CD4-positive, alpha-beta T cell treated with Interleukin-1 beta for 1 hour (primary cell): ENCODE measurements at places on chromosomes 1 and 21.

DNA sequence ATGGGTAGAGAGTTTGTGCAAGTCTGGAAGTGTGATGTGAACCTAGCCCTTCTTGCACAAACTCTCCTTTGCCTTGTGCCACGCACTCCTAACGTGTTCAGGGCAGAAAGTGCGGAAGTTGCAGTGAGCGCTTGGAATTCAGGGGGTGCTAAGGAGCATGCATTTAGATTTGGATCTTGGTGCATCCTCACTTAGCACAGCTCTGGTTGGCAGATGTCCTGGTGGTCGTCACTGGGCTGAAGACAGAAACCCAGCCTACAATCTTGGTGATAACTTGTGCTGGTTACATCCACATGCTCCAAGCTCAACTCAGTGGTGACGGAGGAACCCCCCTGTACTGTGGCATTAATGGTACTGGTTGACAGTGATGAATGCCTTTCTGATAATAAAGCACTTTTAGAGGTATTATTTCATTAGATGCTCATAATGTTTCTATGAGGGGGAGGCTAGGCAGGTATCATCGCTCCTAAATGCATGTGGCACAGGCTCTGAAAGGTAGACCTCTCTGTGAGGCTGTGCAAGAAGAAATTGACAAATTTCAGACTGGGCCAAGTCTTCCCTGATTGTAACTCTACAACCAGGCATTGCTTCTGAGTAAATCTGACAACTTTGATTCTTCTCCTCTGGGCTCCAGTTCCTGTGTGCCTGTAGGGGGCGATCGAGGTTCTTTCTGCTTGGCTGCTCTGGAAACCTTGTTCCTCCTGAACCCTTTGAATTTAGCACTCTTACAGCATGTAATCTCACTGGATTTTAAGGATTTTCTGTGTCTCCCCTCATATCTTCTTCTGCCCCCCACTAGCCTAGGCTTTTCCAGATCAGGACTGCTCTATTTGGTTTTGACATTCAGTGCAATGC lies 40.6 kb downstream of the MAPKAPK2 start:
- DNase-seq = peak; percentile 54

DNA sequence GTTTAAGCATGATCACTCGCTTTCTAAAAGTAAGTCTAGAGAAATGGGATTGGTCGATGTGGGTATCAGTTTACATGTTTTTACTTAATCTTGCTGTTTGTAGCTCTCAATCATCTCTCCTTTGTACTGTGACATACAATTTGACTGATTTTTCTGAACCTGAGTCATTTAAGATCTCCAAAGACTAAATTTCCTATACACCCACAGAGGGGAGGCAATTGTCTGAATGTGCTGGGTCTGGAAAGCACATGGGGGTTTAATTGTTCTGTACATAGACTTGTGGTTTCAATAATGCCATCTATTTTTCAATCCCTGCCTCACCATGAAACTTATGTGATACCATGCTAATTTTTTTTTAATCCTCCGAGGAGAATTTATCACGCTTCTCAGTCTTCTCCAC lies 65.8 kb downstream of the USP25 start:
- DNase-seq = no peak

GRCh38 chr1:111127923-111128643 lies 11.8 kb downstream of the DRAM2 start:
- peak; percentile 19 for DNase-seq

DNA sequence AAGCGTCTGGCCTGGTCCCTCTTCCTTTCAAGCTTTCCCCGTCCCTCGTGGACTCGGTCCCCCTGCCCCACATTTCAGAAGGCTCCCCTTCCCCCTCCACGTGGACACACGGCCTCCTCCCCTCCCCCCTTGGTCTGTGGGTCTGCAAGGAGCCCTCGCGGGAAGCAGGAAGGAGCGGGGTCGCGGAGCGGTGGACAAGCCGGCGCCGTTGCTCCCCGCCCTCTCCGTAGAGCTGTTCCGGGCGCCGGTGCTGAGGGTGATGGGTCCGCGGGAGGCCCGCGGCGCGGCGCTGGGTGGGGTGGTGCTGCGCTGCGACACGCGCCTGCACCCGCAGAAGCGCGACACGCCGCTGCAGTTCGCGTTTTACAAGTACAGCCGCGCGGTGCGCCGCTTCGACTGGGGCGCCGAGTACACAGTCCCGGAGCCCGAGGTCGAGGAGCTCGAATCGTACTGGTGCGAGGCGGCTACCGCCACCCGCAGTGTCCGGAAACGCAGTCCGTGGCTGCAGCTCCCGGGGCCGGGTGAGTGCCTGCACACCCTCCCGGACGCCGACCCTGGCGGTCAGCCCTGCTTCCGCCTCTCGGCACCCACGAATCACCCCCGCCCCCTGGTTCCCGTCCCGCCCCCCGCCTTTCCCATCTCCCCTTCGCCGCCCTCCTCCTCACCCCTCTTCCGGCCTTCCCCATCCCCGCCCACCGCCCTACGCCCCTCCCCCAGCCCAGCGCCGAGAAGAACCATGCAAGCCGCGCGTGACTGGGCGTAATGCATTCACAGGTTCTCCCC lies 5.3 kb downstream of the FCRLB start:
- peak; percentile 70 for DNase-seq

DNA sequence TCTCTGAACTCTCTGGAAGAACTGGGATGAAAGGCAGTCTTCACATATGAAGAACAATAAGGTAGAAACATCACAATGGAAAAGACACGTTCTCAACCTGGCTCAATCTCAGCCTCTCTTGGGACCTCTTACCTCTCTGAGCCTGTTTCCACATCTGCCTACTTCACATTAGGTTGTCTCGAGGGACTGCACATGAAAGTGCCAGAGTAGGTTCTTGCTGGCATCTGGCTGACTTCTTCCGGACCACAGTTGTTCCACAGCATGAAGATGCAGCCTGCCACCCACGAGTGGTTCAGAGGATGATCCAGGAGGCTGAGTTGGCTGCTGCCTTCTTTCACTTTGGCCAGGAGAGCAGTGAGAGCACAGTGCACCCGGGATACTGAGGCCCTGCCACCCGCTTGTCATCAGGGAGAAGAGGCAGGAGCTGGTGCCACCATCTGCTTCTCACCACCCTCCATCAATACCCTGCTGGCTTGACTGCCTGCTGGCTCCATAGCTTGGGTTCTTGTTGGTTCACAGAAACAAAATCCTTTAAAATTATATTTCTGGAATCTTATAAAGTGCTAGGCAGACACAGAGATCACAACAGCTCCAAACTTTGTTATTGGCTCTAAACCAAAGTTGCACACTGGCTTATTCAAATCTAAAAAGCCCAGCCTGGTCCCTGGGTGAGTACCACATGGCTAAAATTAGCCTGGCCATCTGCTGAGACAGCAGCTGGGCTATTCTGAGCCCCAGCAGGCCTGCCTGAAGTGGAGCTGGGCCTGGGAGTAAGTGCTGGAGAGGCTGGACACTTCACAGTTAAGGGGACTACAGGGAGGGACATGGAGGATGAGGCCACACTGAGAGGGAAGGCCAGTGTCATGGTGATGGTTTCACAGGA lies 46.9 kb upstream of the LIN9 start:
- DNase-seq = no peak

GRCh38 chr1:24822887-24823286 lies 77.6 kb downstream of the CLIC4 start:
- no peak for DNase-seq

DNA sequence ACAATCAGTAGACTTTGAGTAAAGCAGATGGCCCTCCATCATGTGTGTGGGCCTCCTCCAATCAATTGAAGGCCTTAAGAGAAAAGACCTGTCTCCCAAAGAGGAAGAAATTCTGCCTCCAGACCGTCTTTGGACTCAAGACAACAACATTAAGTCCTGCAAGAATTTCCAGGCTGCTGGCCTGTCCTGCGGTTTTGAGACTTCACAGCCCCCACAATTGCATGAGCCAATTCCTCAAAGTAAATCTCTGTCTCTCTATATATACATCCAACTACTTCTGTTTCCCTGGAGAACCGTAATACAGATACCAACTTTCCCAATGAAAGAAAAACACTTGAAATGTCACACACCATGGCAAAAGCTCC lies 16.4 kb downstream of the REG4 start:
- DNase-seq = no peak

- no peak for DNase-seq
Measured at GRCh38 chr1:155646307-155646706, 36.3 kb downstream of the MSTO1 start.

GRCh38 chr1:165369255-165369848 lies 12.8 kb upstream of the LMX1A start:
- DNase-seq = peak; percentile 29

GRCh38 chr1:219701476-219701875 lies 88.6 kb upstream of the ZC3H11B start:
- no peak for DNase-seq

GRCh38 chr1:156844102-156844501 lies 14.8 kb downstream of the INSRR start:
- no peak for DNase-seq

- no peak for DNase-seq
Measured at GRCh38 chr21:46099476-46099875, 1.6 kb downstream of the COL6A2 start.

DNA sequence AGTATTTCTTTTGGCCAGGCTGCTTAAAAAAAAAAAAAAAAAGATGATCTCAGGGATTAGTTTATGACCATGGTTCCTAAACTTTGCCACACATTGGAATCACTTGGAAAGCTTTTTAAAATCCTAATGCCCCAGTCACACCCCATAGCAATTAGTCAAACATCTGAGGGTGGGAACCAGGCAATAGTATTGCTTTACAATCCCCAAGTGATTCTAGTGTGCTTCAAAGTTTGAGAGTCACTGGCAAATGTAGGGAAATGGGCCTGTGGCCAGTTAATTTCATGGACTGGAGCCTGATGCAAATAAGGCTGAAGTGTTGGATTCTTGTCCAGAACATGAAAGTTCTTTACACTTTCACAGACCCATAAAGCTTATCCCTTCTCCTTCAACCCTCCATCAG lies 374.6 kb upstream of the ESRRG start:
- DNase-seq = no peak

DNA sequence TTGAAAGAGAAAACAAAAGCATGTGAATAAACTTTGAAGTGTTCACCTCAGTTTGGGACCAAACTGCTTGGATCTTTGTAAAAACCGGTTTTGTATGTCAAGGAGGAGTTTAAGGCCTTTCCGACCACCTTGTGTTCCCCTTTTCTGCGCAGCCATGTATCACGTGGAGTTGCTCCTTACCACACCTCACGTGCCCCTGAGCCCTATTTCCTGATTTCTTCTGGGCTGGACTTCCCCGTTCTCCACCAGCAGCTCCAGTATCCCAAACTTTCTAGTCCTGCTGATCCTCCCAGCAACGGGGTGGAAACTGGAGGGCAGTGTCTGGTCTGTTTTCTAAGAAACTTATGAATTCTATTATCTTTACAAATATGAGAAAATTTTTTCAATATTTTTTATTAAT lies 1.6 kb upstream of the SH3D21 start:
- no peak for DNase-seq
